HuH-7 (cell line): ENCODE measurements at places on chromosomes 5 and 9.
A peak's percentile ranks its signal among the peaks of the same experiment; 100 is the strongest.

DNA sequence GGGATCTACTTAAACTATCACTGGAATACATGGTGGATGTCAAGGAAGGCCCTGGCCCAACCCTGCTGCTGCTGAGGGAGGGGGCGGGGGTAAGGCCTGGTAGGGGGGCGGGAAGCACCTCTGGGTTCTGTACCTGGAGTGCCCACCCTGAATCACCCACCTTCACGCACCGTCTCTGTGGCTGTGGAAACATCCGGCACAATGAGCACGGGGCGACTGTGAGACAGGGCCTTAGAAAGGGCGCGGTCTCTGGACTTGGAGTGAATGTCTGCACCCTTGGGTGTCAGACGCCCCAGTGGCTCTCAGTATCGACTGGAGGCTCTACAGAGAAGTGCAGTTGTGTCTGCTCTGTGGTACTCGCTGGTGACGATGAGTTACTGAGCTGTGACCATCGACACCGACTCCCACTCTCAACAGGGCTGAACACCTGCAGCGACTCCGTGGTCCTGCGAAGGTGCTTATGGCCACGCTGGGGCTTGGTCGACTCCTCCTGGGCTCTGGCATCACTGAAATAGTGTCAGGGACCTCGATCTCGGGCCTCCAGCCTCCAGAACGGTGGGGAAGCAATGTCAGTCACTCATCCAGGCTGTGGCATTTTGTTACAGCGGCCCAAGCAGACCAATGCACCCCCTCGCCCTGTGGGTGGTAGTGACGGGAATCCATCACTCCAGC, 25.5 kb upstream of the SLC6A19 start:
- no peak for DNase-seq

- no peak for DNase-seq
Measured at GRCh38 chr9:17802249-17802857, 223.5 kb downstream of the SH3GL2 start.

- DNase-seq, result no peak
Measured at GRCh38 chr5:56763182-56763581, 52.2 kb upstream of the MAP3K1 start.

DNA sequence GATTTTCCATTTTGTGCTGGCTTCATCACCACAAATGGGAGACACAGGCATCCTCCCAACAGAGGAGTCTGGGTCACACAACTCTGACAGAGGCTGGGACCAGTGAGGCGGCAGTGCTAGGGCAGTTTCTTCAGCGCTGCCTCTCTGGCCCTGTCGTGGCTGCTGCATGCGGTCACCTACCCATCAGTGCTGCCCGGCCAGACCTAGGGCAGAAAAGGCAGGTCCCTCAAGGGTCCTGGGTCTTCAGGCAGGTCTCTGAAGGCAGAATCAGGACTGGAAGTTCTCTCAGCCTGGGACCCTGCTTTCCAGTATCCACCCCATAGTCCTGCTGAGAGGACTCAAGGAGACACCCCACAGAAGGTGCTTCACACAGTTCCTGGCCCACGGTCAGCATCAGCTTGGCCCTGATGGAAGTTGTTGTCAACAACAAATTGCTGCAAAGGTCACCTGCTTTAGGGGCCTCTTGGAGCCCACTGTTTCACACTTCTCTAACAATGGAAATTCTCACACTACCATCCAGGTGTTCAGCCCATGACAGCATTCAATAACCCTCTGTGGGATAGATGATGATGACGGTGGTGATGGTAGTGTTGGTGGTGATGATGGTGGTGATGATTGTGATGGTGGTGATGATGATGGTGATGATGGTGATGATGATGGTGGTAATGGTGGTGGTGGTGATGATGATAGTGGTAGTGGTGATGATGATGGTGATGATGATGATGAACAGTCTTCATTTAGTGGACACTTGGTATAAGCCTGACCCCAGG, 146.4 kb upstream of the PPP1R26 start:
- DNase-seq, result no peak

- DNase-seq, result no peak
Measured at GRCh38 chr5:108432024-108432423, 50.1 kb upstream of the FBXL17 start.

DNA sequence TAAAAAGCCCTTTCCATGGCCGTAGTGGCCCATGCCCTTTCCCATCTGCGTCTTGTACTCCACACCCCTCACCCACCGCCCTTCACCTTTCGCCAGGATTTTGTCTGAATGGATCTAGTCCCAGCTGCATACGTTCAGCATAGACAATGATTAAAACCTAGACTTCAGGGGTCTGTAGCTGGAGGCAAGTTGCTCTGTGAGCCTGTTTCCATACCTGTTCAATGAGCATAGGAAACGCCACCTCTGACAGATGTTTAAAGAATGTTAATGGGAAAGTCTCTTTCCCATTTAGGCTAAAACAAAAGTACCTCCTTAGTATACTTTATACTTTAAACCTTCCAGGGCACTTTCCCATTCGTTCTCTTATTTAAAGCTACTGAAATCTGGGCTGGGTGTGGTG, 105.7 kb downstream of the SPRY4 start:
- DNase-seq, result no peak

GRCh38 chr9:73807952-73808351, 656.3 kb downstream of the ANXA1 start:
- DNase-seq, result no peak

- DNase-seq, result no peak
Measured at GRCh38 chr5:128493657-128494329, 44.3 kb downstream of the FBN2 start.

DNA sequence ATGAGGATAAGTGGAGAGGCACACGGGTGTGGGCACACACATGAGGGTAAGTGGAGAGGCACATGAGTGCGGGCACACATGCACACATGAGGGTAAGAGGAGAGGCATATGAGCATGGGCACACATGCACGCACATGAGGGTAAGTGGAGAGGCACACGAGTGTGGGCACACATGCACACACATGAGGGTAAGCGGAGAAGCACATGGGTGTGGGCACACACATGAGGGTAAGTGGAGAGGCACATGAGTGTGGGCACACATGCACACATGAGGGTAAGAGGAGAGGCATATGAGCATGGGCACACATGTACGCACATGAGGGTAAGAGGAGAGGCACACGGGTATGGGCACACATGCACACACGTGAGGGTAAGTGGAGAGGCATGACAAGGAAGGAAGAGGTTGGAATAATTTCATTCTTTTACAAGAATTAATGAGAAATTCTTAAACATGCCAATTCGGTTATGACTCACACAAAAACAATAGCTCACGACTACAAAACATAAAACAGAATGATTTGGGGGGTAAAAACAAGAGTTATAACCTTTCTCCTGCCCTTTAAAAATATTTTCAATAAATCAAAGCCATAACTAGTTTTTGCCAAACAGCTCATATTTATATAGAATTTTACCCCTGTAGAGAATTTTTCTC, 67.5 kb downstream of the APBA1 start:
- DNase-seq, result no peak

GRCh38 chr5:139739150-139739974, 56.2 kb upstream of the PSD2 start:
- DNase-seq, result no peak

DNA sequence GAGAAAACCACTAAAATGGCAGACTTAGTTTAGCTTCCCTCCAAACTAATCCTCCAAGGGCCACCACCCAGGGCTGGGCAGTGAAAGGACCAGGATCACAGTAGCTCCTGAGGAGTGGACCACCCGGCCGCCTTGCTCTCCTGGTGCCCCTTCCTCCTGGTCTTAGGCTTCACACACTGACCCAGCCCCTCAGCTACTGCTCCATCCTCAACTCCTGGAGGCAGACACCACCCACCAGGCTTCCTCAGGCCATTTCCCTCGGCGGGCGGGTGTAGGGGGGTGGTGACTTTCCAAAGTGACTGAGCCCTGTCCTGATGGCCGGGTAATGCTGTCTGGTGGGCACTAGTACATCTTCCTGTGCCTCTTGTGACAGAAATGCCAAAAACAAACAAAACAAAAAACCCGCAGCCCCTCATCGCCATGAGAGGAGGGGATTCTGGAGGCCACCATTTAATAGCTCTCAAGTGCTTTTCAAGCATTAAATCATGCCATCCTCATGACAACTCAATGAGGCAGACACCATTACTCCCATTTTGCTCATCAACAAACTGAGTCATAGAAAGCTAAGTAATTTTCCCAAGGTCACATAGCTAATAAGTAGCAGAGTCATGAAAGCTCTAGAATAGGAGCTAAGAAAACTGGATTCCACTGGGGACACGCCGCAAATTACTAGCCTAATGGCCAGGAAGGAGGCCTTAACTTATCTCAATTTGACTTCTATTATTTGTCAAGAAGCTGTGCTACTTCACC, 91.3 kb upstream of the LRRTM2 start:
- no peak for DNase-seq

DNA sequence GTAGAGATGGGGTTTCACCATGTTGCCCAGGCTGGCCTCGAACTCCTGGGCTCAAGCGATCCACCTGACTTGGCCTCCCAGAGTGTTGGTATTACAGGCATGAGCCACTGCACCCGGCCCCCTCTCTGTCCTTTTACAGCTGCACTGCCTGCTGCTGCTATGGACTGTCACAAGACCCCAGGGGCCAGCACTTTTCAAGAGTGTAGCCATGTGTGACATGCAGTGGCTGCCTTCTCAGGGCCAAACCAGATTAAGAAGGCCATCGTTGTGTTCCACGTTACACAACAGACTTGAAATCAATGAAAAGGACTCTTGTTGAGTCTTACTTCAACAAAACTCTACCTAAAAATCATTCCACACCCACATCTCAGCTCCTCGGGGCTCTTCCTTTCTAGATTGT, 78.9 kb upstream of the ICE1 start:
- no peak for DNase-seq

GRCh38 chr5:78639791-78640190, 8.8 kb downstream of the LHFPL2 start:
- DNase-seq, result no peak

GRCh38 chr9:113461285-113461684, 2.2 kb upstream of the RGS3 start:
- DNase-seq, result no peak

DNA sequence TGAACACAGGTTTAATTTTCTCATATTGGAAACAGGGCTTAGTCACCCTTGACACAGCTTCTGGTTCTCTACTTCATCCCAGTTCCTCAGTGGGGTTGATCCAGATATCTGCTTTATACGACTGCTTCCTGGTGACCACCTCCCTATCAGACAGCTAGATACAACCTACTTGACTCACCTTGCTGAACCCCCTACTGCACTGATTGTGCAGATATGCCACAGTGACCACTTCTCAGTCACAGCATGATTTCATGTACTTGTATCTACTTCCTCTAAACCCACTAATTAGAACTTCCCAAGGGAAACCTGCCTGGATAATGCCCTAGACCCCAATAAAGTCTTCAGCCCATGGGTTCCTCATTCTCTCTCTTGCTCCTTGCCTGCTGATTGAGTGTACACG, 18.4 kb upstream of the RFK start:
- DNase-seq, result no peak

GRCh38 chr9:89863837-89864236, 259.0 kb downstream of the GADD45G start:
- DNase-seq, result no peak

DNA sequence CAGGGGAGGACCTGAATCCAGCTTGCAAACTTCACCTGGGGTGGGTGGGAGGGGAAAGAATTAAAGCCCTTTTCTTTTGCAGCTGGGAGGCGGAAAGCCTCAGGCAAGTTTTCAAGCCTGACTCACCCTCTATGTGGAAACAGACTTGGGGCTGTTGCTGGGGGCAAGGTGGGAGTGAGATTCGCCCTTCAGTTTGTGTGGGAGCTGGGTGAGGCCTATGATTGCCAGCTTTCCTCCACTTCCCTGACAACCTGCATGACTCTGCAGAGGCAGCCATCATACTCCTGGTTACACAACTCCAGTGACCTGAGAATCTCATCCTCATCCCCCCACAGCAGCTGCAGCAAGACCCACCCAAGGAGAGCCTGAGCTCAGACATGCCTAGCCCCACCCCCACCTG, 43.2 kb upstream of the SREK1 start:
- no peak for DNase-seq

- no peak for DNase-seq
Measured at GRCh38 chr9:78269784-78270183, 27.1 kb upstream of the PSAT1 start.

DNA sequence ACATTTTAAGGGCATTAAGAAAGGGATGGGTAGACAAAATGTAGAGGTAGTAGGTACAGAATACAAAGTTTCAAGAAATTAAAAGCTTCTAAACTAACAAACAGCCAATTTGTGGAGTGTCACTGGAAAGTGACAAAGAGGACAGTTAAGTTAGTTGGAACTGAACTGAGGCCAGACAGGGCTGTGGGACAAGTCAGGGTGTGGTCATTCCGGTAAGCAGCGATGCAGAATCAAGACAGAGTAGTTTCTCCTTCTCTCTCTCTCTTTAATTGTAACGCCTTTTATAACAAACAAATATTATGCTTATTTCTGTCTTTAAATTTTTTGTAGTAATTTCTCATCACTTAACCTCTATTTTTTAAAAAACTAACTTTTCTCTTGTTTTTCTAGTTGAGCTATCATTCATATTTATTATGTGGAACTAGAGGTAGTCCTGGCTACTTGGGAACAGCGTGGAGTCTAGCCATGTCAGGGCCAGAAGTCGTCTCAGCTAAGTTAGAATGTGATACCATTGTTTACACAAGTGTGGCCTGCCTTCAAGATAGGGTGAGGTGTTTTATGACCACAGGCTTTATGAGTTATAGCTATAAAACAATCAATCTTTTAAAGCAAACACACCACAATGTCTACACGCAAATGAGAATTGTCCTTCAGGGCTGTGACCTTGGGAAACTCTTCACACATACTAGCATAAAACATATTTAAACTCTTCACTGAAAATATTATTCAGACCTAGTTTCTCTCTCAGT, 115.3 kb upstream of the CDKN2B start:
- peak; percentile 52 for DNase-seq

DNA sequence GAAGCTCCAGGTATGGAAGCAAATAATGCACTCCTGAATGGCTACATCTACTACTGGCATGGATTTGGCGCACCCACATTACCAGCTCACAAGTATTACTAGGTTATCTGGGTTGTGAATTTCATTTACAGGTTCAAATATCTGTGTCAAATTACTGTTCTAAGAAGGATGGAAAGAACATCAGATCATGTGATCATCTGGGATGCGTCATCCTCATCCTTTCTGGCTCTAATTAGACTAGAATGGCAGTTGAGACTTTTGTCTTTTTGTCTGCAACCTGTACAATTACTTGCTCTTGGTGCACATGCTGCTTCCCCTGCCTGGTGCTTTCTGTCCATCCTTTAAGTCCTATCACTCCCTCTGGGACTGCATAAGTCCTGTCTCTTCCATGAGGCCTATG, 64.1 kb downstream of the PJA2 start:
- no peak for DNase-seq
